ENCODE measurements at places on chromosomes 5 and 9.

DNA sequence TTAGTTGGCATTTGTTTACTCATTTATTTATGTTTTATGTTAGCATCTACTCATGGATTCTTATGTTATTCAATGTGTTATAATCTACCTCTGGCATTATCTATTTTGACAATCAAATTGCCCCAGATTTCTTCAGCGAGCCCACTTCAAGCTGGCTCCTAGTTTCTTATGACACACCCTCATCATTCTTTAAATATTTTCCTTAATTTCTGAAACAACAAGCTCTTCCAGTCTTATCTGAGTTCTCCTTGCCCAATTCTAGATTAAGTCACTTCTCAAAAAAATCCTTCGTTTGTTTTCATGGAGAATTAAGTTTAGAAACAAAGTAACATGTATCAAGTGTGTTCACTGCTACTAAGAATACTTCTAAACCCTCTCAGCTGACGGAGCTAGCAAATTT, 229.8 kb downstream of the SEMA5A start:
- no peak for DNase-seq

- no peak for DNase-seq
These were observed 63.7 kb downstream of the SHOC1 start for GRCh38 chr9:111730937-111731567.

- DNase-seq, result no peak
These were observed 174.1 kb downstream of the KDM4C start for GRCh38 chr9:6931913-6932312.

DNA sequence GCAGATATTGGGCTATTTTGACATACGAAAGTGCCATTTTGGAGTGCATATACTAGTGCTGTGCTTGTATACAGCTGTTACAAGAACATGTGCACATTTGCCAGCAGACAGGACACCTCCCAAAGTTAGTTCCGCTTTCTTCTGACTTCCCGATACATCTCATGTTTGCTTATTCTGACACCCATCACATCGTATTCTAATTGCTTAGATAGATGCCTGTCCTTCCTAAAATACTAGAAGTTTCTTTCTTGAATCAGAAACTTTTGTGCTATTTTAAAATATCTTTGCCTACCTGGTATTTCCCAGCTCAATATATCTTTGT, 177.8 kb downstream of the TTLL11 start:
- no peak for DNase-seq

DNA sequence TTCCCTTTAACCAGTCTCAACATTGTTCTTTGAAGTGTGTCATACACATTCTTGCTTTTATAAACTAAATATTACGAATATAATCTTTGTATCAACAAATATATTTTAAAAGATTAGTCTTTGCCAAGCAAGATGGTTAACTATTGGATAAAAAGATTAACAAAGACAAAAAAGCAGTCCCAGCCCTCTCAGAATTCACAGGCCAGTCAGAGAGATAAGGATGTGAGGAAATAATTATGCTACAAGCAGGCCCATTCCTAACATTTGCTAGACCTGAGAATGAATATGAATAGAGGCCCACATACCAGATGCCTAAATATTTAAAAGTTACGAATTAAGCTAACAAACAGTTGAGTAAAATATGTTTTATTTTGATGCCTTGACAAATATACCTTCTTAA, 457.7 kb downstream of the CETN3 start:
- DNase-seq, result no peak

- no peak for DNase-seq
These were observed 45.5 kb downstream of the SH3RF2 start for GRCh38 chr5:145981589-145982571.

GRCh38 chr5:132387640-132388117, 18.2 kb downstream of the SLC22A5 start:
- DNase-seq, result no peak

DNA sequence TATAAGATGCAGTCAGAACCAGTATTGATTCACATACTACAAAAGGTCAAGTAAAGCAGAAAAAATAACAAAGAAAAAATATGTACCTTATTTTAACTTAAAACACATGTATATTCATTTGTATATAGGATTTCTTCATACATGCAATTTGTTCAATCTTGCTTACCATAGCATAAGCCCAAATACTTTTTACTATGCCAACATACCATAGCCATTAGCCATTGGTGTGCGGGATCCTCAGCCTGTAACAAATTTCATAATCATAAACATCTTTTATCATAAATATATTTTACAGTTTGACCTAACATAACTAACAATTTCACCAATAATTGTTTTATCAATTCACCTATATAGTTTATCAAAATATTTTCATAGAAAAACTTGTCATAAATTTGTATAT, 51.1 kb downstream of the MPDZ start:
- no peak for DNase-seq

GRCh38 chr5:11269515-11269914, 508.5 kb upstream of the DAP start:
- DNase-seq, result peak; percentile 15

- DNase-seq, result peak; percentile 83
These were observed 42.8 kb upstream of the STXBP1 start for GRCh38 chr9:127568971-127569885.

Measured in NCI-H2081 (cell line).